B cell (primary cell): ENCODE measurements at places on chromosomes 7 and 10.

GRCh38 chr10:104548090-104548489, 93.0 kb upstream of the SORCS3 start:
- H3K4me3 ChIP-seq, result no peak overlapping the region
- H3K4me1 ChIP-seq, result no peaks in the 10 kb centered on the region
- H3K36me3 ChIP-seq, result no peaks in the 10 kb centered on the region
- no peak overlapping the region for H3K27ac ChIP-seq
- no peak for DNase-seq

DNA sequence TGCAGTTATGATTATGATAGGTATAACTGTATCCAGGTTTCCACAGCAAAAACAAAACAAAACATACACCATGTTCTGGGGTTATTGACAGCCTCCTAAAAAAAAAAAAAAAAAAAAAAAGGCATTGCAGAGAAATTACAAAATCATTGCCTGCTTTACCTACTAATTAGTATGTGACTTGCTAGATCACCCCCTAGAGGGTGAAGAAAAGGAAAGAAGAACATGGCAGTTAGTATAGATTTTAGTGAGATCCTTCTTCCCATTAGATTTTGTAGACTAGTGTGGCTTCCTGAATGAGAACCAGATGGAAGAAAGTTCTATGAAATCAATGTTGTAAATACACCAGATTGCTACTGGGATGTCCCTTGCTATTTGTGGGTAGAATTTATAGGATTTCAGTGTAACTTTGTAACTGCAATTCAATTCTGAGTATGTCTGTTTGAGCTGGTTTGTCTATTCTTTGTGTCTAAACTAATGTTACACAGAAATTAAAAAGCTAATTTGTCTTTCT, 24.0 kb upstream of the AGBL3 start:
- no peak for DNase-seq
- no peaks in the 10 kb centered on the region for H3K4me1 ChIP-seq
- no peaks in the 10 kb centered on the region for H3K36me3 ChIP-seq

GRCh38 chr10:1153805-1154351, 97.7 kb downstream of the WDR37 start:
- H3K4me1 ChIP-seq, result no peaks in the 10 kb centered on the region
- H3K27ac ChIP-seq, result no peak overlapping the region

DNA sequence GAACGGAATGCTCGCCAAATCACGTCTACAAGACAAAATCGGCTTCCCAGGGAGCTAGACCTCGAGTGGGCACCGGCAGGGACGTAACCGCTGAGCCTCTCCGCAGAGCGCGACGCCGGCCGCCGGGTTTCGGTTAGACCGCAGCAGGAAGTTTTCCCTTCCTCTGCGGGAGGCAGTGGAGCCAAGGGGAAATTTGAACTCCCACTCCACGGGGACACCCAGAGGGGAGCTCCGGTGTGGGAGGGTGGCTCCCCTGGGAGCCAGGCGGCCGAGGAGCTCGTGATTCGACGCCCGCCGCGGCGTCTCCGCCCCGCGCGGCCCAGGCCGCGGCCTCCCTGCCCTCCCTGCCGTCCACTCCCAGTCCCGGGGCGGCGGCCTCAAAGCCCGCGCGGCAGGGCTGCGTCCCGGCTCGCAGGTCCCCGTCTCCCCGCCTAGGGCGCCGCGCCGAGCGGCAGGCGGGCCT, 426 bp downstream of the SYPL1 start:
- peak overlapping the region; percentile 85 for H3K27ac ChIP-seq
- H3K4me1 ChIP-seq, result peaks cover 65% of the 10 kb centered on the region
- no peaks in the 10 kb centered on the region for H3K27me3 ChIP-seq
- H3K36me3 ChIP-seq, result no peaks in the 10 kb centered on the region
- peak; percentile 82 for DNase-seq

- H3K4me3 ChIP-seq, result no peak overlapping the region
- no peak overlapping the region for H3K27ac ChIP-seq
- no peaks in the 10 kb centered on the region for H3K36me3 ChIP-seq
These were observed 8.5 kb upstream of the AP5Z1 start for GRCh38 chr7:4766666-4767519.

GRCh38 chr7:104552102-104552501, 223.7 kb downstream of the LHFPL3 start:
- no peaks in the 10 kb centered on the region for H3K4me1 ChIP-seq
- no peaks in the 10 kb centered on the region for H3K27me3 ChIP-seq
- no peaks in the 10 kb centered on the region for H3K36me3 ChIP-seq
- no peak overlapping the region for H3K27ac ChIP-seq
- H3K4me3 ChIP-seq, result no peak overlapping the region

DNA sequence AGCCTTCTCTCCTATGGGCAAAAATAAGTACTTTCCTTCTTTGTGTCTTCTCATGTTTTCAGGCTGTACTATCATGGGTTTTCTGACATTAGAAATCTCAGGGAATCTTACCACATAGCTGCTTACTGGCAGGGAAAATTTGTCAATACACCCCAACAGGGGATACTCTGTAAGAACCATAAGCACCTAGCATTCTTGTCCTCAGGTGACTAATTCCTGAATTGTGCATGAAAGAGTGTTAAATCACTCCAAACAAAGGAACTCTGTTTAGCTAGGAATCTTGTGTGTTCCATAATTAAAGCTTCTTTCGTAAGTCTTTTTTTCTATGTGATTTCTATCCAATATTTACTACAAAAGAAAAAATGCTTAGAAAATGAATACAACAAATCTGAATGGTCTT, 206.7 kb upstream of the POT1 start:
- no peak overlapping the region for H3K4me3 ChIP-seq
- H3K4me1 ChIP-seq, result no peaks in the 10 kb centered on the region
- H3K36me3 ChIP-seq, result no peaks in the 10 kb centered on the region
- no peak overlapping the region for H3K27ac ChIP-seq
- no peak for DNase-seq
- H3K27me3 ChIP-seq, result no peaks in the 10 kb centered on the region

GRCh38 chr7:74418538-74418937, 35.2 kb upstream of the GTF2IRD1 start:
- H3K27me3 ChIP-seq, result no peaks in the 10 kb centered on the region
- no peak for DNase-seq
- no peak overlapping the region for H3K4me3 ChIP-seq
- H3K27ac ChIP-seq, result no peak overlapping the region

- no peaks in the 10 kb centered on the region for H3K27me3 ChIP-seq
- H3K4me3 ChIP-seq, result no peak overlapping the region
- no peaks in the 10 kb centered on the region for H3K36me3 ChIP-seq
These were observed 2.0 kb downstream of the ACSM6 start for GRCh38 chr10:95196046-95196445.

DNA sequence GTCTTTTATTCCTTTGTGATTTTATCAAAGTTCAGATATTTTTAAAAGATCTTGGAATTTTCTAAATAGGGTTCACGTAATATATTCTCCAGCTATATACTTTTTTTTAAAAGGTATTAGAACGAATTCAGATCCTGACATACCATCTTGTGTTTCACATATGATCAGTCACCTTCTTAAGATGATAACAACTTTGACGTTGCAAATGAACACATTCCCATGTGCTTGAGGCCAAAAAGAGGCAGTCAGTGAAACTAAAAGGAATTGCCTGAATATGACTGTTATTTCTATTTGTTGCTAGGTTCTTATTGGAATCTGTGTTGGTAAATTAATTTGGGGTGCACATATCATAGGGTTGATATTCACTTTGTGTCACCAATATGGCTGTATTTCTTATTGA, 310.1 kb downstream of the MDFIC start:
- DNase-seq, result no peak
- no peaks in the 10 kb centered on the region for H3K27me3 ChIP-seq
- no peaks in the 10 kb centered on the region for H3K36me3 ChIP-seq
- H3K4me3 ChIP-seq, result no peak overlapping the region
- H3K27ac ChIP-seq, result no peak overlapping the region

GRCh38 chr10:121639416-121639815, 41.2 kb upstream of the FGFR2 start:
- no peak overlapping the region for H3K4me3 ChIP-seq
- DNase-seq, result no peak
- no peak overlapping the region for H3K27ac ChIP-seq
- H3K4me1 ChIP-seq, result no peaks in the 10 kb centered on the region
- H3K36me3 ChIP-seq, result no peaks in the 10 kb centered on the region

GRCh38 chr7:47407136-47407535, 174.8 kb downstream of the TNS3 start:
- peaks cover 47% of the 10 kb centered on the region for H3K36me3 ChIP-seq
- H3K27ac ChIP-seq, result no peak overlapping the region
- H3K4me1 ChIP-seq, result no peaks in the 10 kb centered on the region
- H3K27me3 ChIP-seq, result no peaks in the 10 kb centered on the region
- no peak for DNase-seq

DNA sequence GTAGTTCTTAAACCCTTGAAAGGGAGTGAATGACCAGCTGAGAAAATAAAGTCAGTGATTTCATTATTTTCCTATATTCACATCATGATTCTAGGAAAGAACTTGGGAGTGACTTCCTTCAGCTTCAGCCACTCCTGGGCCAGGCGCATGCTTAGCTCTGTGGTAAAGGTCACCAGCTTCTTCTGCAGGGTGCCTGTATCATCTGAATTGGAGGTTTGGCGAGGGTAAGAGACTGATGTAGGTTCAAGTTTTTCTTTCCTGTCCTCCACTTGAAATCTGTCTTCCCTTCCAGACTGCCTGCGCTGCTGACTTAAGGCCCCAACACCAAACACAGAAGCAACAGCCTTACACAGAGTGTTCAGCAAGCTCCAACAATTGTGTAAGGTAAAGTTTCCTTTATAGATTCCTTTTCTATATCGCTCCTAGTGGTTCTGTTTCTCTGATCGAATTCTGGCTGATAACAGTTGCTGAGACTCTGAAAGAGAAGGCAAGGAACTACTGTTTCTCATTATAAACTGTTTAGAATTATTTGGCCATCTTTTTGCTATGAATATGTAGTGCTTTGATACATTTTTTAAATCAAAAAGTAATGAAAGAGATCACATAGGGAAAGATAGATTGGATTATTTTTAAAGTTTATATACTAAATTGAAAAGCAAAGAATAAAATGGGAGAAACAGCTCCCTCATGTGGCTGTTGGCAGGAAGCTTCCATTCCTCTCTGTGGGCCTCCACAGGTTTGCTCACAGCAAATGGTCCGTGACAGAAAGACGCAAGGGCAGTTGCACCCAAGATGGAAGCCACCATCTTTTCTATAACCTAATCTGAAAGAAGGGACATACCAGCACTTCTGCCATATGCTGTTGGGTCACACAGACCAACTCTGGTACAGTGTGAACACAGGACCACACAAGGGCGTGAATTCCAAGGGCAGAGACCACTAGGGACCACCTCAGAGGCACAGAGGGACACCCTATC, 14.0 kb downstream of the GATAD1 start:
- no peak overlapping the region for H3K4me3 ChIP-seq
- peak; percentile 32 for DNase-seq
- no peaks in the 10 kb centered on the region for H3K4me1 ChIP-seq

GRCh38 chr10:92242910-92243671, 47.8 kb downstream of the CPEB3 start:
- H3K4me1 ChIP-seq, result peaks cover 19% of the 10 kb centered on the region
- no peaks in the 10 kb centered on the region for H3K27me3 ChIP-seq

DNA sequence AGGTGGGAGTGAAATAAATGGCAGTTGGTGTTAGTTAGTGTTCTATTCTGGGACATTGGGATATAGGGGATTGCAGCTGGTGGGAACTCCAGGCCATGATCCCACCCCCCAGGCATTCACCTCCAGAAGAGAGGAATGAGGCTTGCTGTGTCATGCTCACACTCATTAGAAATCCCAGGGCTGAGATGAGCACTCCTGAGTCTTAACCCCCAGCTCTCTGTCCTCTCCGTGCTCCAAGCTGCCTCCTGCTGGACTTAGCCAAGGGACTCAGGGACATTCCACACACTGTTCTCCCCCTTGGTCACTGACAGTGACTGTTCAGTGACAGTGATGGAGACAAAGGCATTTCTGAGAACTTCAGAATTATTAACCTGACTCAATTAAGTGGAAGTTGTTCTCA, 21.5 kb downstream of the CYP26A1 start:
- no peaks in the 10 kb centered on the region for H3K36me3 ChIP-seq
- no peak overlapping the region for H3K4me3 ChIP-seq
- H3K27me3 ChIP-seq, result no peaks in the 10 kb centered on the region
- no peaks in the 10 kb centered on the region for H3K4me1 ChIP-seq
- H3K27ac ChIP-seq, result no peak overlapping the region

- no peak overlapping the region for H3K27ac ChIP-seq
- no peaks in the 10 kb centered on the region for H3K4me1 ChIP-seq
- H3K4me3 ChIP-seq, result no peak overlapping the region
- peaks cover 5% of the 10 kb centered on the region for H3K36me3 ChIP-seq
- DNase-seq, result no peak
These were observed 143.9 kb downstream of the PHTF2 start for GRCh38 chr7:77942431-77942830.

DNA sequence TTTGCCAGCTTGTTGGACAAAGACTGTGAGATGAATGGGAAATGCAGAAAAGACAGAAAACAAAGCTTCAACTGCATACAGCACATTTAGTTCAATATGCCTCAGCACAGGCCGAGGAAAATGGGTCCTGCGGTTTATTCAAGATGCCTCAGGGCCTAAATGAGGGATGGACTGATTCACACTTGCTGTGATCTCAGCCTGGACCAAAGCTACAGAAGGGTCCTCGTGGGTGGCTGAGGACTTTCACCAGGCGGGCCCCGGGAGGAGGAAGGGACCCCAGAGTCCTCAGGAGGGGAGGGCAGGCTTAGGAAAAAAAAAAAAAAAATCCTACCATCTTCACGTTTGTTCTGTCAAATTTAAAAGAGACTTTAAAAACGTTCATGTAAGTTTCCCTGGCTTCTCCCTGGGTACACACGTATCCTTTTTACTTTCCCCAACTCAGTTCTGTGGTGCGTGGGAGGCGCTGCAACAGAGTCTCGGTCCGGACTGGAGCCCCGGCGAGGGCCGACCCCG, 624 bp upstream of the ZNF783 start:
- peaks cover 13% of the 10 kb centered on the region for H3K4me1 ChIP-seq
- no peaks in the 10 kb centered on the region for H3K27me3 ChIP-seq
- H3K36me3 ChIP-seq, result no peaks in the 10 kb centered on the region
- no peak for DNase-seq
- peak overlapping the region; percentile 76 for H3K27ac ChIP-seq

GRCh38 chr10:124587811-124588211, 126.2 kb downstream of the LHPP start:
- H3K4me1 ChIP-seq, result peaks cover 44% of the 10 kb centered on the region
- DNase-seq, result no peak
- no peaks in the 10 kb centered on the region for H3K27me3 ChIP-seq
- H3K27ac ChIP-seq, result no peak overlapping the region
- H3K4me3 ChIP-seq, result no peak overlapping the region

GRCh38 chr7:46015107-46015868, 94.2 kb upstream of the IGFBP3 start:
- H3K4me1 ChIP-seq, result no peaks in the 10 kb centered on the region
- H3K36me3 ChIP-seq, result no peaks in the 10 kb centered on the region
- DNase-seq, result no peak
- no peaks in the 10 kb centered on the region for H3K27me3 ChIP-seq
- no peak overlapping the region for H3K27ac ChIP-seq
- no peak overlapping the region for H3K4me3 ChIP-seq

GRCh38 chr10:71085689-71086438, 126.5 kb upstream of the UNC5B start:
- no peaks in the 10 kb centered on the region for H3K27me3 ChIP-seq
- no peak for DNase-seq
- no peaks in the 10 kb centered on the region for H3K36me3 ChIP-seq
- H3K4me1 ChIP-seq, result no peaks in the 10 kb centered on the region

GRCh38 chr10:94496010-94496409, 49.6 kb upstream of the HELLS start:
- no peak overlapping the region for H3K4me3 ChIP-seq
- no peak overlapping the region for H3K27ac ChIP-seq
- no peaks in the 10 kb centered on the region for H3K36me3 ChIP-seq
- no peaks in the 10 kb centered on the region for H3K4me1 ChIP-seq

- H3K4me3 ChIP-seq, result peak overlapping the region; percentile 60
- H3K36me3 ChIP-seq, result no peaks in the 10 kb centered on the region
- peak; percentile 62 for DNase-seq
- H3K4me1 ChIP-seq, result peaks cover 36% of the 10 kb centered on the region
- peaks cover 27% of the 10 kb centered on the region for H3K27me3 ChIP-seq
These were observed 4.3 kb downstream of the KCNH2 start for GRCh38 chr7:150973571-150974451.
